Caudate nucleus (tissue), 63 donors: ENCODE measurements at places on chromosomes 6 and 20.
A peak's percentile ranks its signal among the peaks of the same experiment; 100 is the strongest.

DNA sequence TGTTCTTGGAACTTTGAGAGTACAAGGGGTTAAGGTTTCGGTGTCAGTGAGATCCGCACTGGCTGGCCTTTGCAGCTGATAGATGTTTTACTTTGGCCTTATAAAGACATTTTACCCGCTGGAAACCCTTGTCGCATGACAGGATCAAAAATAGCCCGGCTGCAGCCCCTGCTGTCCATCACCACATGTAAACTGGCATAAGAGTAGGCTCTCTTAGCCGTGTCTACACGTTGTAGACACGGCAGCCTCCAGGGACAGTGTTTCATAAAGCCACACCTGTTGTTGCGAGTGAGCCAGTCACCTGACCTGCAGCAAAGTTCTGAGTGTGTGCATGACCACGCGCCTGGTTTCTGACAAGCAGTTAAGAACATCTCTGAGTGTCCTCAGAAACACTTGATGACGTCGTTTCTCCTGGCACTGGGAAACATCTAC is 8.5 kb downstream of the RBM24 start:
- no peak for DNase-seq

DNA sequence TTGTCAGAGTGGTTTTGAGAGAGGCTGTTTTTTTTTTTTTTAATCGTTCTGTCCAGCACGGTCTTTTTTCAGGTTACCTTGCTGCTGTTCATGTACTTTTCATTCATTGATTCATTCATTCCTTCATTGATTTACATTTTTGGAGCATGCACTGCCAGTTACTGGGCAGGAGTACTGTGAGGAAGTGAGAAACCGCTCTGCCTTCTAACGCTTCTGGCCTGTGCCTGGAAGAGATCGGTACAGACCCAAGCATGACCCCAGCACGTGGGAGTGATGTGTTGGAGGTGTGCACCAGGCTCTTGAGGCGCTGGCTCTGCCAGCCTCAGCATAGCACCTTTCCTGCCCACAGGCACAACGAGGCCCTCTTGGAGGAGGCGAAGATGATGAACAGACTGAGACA is 9.1 kb downstream of the RIPK1 start:
- no peak for DNase-seq

GRCh38 chr6:163886428-163886827 is 471.9 kb downstream of the QKI start:
- no peak for DNase-seq

DNA sequence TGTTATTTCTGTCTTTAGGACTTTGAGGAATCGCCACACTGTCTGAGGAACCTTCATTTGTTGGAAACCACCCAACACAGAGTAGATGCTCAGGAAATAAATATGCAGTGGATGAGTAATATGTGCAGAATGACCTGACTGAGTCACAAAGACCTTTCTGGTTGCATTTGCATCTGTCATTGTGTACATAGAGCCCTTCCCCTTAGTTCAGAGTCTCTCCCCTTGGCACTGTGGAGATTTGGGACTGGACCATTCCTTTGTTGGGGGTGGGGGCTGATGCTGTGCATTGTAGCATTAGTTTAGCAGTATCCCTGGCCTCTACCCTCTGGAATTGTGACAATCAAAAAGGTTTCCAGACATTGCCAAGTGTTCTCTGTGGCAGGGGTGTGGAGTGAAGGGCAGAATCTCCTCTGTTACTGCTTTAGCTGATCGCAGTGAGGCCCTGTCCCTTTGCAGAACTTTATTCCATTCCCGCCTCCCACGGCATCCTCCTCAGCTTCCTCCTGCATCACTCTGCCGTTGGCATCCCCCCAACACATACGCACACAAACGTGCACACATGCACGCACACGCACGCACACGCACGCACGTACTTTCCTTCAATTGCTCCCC is 64.5 kb downstream of the EYA2 start:
- no peak for DNase-seq

DNA sequence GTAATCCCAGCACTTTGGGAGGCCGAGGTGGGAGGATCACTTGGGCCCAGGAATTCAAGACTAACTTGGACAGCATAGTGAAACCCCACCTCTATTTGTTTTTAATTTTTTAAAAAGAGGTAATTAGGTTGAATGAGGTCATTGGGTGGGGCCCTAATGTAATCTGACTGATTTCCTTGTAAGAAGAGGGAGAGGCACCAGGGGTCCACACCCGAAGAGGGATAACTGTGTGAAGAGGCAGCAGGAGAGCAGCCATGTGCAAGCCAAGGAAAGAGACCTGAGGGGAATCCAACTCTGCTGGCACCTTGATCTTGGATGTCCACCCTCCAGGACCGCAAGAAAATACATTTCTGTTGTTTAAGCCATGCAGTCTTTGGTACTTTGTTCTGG is 63.4 kb downstream of the QRSL1 start:
- DNase-seq: no peak

DNA sequence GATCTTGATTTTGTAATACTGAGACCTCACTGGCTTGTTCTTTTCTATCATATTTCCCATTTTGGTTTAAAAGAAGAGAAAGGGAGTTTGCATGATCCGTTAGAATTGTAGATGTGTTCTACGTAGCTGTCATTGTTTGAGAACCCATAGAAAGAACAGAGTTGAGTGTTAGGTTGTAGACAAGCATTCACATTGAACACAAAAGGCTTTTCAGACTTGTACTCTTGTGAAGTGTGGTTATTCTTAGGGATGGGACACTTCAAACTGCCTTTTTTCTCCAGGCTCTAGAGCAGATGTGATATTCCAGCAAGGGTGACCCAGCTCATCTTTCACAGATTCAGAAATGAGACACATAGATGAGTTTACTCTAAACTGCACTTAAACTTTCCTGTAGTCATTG is 19.9 kb downstream of the FOXO3 start:
- DNase-seq: no peak

- no peak for DNase-seq
Measured at GRCh38 chr6:167917551-167918154, 79.8 kb upstream of the KIF25 start.

DNA sequence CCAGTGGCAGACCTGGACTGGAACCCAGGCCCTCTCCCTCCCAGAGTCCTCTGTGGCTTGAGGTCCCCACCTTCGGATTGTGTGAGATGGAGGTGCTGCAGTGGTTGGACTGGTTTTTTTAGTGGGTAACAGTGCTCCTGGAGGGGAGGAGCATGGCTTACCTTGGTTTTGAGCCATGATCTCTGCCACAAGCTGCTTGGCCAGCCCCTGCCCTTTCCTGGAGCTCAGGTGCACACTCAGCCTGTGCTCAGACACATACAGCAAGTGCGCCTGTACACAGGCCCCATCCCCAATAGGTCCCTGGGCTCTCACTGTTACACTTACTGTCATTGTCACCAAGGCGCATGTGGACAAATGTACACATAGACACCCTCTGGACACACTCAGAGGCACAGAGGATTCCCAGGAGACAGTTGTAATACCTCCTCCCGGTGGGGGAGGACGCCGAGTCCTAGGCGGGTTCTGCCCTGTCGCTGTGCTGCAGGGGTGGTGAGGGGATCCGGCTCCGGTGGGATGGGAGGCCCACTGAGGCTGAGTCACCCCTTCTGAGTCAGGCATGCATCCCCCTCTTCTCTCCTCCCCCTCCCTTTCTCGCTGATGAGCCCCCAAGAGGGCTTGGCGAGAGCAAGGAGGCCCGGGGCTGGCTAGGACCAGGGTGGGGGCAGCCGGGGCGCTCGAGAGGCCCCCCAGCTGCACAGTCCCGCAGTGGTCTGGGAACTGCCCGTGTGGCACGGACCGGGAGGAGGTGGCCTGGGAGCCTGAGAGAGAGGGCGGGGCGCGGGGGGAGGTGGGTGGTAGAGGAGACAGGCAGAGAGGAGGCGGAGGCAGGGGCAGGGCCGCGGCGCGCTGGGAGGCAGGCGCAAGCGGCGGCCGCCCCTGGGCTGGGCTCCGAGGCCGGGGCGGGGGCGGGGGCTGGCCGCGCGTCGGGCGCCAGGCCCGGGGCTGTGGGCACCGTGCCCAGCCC is 522 bp upstream of the EPB41L1 start:
- peak; percentile 82 for DNase-seq

DNA sequence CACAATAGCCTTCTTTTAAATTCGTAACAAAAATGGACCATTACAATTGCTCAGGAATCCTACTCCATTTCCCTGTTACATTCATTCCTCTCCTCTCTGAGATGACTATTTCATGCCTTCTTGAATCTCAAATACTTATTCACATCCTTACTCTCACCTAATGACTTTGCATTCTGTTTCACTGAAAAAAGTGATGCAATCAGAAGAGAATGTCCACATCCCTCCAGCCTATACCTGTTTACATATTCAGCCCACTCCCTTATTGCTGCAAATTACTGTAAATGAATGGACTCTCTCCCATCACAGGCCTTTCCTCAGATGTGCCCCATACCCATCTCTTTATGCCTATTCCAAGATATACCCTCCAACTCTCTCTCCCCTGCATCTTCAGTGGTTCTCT is 8.6 kb downstream of the TAAR1 start:
- no peak for DNase-seq

- no peak for DNase-seq
Measured at GRCh38 chr6:5090603-5091002, 5.5 kb downstream of the PPP1R3G start.

GRCh38 chr20:5602346-5602745 is 147.9 kb upstream of the SHLD1 start:
- DNase-seq: no peak

- DNase-seq: no peak
Measured at GRCh38 chr6:104170401-104170800, 689.3 kb downstream of the HACE1 start.

- DNase-seq: no peak
Measured at GRCh38 chr20:58148891-58149290, 79.6 kb downstream of the ANKRD60 start.

- no peak for DNase-seq
Measured at GRCh38 chr6:168280899-168281245, 38.7 kb downstream of the DACT2 start.

GRCh38 chr6:43189776-43190304 is 7.8 kb downstream of the CUL9 start:
- no peak for DNase-seq

GRCh38 chr6:142286088-142286409 is 15.8 kb upstream of the ADGRG6 start:
- no peak for DNase-seq

DNA sequence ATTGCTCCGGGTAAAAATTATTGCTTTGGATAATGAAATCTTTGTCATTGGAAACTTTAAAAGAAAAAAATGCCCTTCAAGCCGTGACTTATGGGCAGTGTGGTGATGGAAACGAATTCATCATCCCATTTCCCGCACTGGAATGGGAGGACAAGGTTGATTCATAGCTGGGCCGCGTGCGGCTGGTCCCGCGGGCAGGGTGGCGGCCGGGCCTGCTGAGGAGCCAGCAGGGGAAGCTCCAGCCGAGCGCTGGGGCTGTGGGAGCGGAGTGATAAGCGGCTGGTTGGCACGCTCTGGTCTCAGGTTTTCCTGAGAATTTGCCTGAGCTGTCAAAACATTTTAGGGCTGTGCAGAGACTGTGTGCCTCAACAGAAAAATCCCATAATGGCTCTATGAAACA is 351.7 kb downstream of the CDC5L start:
- DNase-seq: no peak

GRCh38 chr6:111689946-111690345 is 84.3 kb upstream of the TRAF3IP2 start:
- no peak for DNase-seq

DNA sequence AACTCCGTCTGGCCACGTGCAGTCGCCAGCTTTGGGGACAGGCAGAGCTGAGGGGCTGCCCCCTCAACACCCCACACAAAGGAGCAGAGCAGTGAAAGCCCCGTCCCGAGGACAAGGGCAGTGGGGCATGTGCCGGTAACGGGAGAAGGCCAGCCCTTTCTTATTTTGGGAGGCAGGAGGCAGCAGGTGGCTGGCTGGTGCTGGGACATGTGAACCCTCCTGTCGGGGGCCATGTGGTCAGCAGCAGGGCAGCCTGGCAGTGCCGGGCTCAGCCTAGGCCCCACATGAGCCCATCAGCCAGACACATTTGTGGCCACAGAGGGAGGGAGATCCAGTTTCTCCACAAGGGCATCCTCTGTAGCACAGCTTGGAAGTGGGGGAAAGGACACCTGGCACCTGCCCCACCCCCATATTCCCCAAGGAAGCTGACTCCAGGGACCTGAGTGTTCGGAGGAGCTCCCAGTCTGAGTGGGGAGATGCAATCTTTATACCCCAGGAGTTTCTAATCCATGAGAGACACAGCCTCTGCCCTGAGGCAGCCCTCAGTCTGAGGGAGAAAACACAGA is 137.6 kb downstream of the MRPL14 start:
- no peak for DNase-seq

GRCh38 chr6:129029778-129030177 is 146.8 kb downstream of the LAMA2 start:
- DNase-seq: no peak

DNA sequence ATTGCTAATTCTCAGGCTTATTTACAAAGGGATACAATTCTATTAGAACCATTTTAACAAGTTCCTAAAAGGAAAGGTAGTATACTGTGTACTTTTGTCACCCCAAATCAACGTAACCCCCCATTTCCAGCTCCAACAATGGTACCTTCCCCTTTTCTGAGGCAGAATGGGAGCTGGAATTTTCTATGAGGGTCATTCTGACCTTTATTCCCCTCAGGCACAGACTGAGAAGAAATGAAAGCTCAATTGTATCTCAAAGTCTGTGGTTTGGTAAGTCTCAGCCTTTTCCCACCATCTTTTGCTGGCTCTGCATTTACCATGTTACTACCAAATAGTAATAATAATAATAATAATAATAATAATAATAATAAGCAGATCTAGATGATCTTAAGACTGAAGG is 571.0 kb downstream of the RNF144B start:
- DNase-seq: no peak

DNA sequence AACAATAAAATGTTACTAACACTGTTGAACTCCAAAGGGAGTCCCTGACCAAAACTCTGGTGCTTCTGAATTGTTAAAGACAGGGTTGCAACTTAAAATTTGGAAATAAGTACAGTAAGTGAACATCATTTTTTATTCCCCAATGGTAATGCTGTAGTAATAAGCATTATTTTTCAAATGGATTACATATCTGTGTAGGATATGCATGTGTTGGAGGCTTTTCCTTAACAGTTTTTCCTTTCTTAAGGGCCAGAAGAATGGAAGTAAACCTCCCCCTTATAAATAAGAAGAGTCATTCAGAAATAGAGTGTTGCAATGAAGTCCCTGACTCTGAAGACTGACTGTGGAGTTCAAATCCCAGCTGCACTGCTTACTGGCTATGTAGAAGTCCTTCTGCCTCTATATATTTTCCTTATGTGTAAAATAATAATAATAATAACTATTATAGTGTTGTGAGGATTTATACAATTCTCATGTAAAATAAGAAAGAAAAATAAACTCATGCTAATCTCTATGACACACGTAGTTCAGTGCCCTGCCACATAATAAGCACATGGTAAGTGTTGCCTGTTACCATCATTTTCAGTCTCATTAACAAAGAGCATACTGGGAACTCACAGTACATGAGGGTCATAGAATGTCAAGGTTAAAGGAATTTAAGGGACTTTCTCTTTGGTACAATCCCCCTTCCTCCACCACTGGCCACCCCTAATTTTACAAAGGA is 129.8 kb upstream of the SMLR1 start:
- no peak for DNase-seq
